Posterior vena cava (tissue), 2 donors: ENCODE measurements at places on chromosomes 11 and 22.

- DNase-seq, result no peak
These were observed 49.7 kb downstream of the EXT2 start for GRCh38 chr11:44145011-44145775.

GRCh38 chr22:40157330-40157945 lies 20.3 kb upstream of the TNRC6B start:
- DNase-seq, result no peak

DNA sequence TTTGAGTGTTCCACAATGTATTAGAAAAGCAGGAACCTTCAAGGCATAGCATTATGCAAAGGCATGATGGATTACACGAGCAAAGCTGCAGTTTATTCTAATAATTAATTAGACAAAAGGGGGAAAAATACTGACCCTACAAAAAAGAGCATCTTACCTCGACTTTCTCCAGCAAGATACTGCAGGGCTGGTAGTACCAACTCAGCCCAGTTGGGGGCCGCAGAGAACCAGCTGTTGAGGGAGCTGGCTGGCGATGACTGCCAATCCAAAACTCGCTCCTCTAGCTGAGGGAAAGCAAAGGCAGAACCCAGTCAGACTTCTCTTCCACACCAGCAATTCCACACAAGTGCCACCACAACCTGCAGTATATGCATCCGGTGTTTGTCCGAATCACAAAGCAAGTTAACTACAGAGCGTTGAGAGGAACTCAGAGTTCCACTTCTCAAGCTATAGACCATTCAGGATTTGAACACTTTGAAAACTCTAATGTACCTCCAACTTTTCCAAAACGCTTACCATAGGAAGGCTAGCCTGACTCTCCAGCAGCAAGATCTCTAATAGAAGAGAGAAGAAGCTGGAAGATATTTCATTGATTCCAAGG lies 13.7 kb downstream of the NFRKB start:
- DNase-seq, result no peak

- no peak for DNase-seq
These were observed 38.2 kb downstream of the BRD1 start for GRCh38 chr22:49789289-49790141.

- no peak for DNase-seq
These were observed 1342.3 kb downstream of the TBC1D22A start for GRCh38 chr22:48104766-48105165.

- DNase-seq, result no peak
These were observed 18.3 kb downstream of the PRSS23 start for GRCh38 chr11:86818462-86819192.

DNA sequence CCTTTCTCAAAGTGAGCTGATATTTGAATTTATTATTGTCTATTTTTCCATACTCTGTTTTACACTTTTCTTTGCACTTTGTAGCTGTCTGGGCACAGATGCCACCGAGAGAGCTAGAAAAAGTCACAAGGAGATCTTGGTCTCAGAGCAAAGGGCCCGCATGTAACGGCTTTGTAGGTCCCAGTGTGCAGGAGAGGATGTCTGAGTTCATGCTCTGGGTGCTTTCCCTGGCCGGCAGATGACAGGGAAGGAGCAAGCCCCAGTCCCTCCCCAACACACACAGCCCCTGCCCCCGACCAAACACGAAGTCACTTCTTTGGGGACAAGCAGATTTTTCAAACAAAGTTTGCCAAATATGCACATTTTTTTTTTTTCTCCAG lies 55.8 kb downstream of the SMIM38 start:
- peak; percentile 8 for DNase-seq

DNA sequence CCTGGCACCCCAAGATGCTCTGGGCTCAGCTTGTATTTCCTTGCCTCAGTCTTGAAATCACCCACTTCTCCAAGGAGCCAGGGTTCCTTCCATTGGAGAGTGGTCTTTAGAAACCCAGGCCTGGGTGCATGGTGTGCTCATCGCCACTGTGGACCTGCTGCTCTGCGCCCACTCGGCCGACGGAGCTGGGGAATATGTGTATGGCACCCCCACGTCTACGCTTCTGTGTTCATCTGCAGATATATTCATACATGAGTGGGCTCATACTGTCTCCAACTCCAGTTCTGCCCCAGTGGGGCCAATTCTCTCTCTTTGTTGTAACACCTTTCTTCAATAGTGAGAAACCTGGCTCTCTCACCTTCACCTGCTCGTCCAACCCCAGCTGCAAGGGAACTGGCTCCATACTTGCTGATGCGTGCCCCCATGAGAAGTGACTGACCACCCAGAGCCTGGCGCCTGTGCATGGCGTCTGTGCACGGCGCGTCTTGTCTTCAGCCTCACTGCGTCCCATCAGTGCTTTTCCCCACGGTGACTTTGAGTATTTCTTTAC lies 39.8 kb downstream of the KCNQ1 start:
- DNase-seq, result peak; percentile 66

DNA sequence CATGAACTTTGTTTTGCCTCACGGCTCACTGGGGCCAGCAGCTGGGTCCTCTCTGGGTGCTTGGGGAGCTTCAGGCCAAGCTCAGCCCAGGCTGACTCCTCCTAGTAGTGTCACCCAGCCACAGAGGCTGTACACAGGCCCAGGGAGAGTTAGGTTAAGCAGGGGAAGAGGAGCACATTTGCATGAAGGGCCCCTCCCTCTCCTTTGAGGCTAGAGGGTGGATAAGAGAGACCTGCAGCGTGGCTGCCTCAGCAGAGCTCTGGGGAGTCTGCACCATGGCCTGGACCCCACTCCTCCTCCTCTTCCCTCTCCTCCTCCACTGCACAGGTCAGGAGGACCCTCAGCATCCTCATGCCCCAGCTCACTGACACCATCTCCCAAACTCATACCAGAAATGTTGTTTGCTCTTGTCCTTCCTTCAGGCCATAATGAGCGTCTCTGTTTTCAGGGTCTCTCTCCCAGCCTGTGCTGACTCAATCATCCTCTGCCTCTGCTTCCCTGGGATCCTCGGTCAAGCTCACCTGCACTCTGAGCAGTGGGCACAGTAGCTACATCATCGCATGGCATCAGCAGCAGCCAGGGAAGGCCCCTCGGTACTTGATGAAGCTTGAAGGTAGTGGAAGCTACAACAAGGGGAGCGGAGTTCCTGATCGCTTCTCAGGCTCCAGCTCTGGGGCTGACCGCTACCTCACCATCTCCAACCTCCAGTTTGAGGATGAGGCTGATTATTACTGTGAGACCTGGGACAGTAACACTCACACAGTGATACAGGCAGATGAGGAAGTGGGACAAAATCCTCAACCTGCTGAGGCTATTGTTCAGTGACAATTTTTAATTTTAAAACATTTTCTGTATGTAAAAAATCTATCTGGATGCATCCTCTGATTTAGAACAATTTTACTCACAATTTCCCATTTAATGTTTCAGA lies 82.4 kb upstream of the VPREB1 start:
- no peak for DNase-seq

DNA sequence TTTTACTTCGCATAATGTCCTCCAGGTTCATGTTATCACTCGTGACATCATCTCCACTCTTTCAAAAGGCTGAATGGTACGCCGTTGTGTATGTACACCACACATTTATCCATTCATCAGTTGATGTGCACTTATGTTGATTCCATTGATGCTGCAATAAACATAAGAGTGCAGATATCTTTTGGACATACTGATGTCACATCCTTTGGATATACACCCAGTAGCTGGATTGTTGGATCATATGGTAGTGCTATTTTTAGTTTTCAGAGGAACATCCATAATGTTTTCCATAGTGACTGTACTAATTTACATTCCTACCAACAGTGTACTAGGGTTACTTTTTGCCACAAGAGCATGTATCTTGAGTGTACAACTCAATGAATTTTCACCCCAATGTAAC lies 25.0 kb upstream of the NELL1 start:
- no peak for DNase-seq

DNA sequence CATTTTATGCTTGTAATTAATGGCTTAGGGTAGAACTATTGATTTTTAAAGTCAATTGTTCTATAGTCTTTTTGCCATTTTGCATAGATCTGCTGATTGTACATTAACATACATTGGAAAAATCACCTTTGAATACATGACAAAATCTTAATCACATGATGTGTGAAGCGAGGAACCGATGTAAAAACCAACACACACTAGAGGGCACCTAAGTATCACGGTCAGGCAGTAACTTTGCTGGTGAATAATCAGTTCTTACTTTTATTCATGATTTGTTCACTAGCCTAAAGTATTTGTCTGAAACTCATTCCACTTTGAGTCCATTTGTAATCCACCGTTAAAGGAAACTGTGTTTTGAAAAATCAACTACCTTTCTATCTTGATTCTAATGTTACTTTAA lies 28.2 kb downstream of the JHY start:
- DNase-seq, result no peak

- DNase-seq, result no peak
These were observed 6.5 kb upstream of the CYB5R3 start for GRCh38 chr22:42655693-42656092.

DNA sequence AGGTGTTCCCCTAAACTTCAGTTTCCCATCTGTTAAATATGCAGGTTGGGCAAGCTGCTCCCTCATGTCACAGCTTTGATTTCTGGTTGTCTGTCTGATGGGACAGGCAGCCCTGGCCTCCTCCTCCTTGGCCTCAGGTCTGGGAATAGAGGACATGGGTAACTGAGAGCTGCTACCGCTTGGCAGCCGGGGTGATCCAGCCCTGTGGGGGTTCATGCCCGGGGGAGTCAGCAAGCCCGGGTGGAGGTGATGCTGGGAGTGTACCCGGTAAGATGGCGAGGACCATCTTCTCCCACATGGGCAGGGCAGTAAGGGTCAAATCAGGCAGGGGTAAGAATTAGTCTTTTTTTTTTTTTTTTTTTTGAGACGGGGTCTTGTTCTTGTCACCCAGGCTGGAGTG lies 845.0 kb downstream of the TBC1D22A start:
- DNase-seq, result peak; percentile 71

DNA sequence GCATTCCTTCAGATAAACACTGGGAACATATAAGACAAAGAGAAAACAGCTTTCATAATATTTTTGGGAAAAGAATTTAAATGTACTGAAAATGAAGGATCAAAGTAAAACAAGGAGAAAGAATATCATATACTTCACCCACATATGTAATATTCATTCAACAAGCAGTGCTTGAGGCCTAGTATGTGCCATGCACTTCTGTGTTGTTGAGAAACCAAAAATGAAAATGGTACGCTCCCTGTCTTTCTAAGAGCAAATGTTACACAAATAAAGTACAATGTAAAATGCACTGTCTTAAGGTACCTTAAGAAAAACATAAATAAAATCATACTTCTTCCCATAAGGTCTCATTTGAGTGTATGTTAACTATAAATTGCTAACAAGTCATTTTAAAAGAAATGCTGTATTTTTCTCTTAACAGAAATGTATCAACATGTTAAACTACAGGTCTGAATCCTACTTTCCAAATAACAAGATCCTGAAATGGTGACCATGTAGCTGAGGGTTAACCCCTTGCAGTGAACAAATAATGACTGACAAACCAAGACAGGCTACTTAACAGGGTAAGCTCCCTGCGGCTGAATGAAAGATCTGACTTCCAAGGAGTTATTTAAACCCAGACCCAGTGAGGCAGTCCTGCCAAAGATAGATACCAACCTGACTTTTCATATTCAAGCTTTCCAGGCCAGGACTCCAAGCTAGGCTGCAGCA lies 377.6 kb downstream of the DCDC1 start:
- DNase-seq, result no peak

- peak; percentile 96 for DNase-seq
These were observed 5.9 kb downstream of the USP2 start for GRCh38 chr11:119375337-119376196.

DNA sequence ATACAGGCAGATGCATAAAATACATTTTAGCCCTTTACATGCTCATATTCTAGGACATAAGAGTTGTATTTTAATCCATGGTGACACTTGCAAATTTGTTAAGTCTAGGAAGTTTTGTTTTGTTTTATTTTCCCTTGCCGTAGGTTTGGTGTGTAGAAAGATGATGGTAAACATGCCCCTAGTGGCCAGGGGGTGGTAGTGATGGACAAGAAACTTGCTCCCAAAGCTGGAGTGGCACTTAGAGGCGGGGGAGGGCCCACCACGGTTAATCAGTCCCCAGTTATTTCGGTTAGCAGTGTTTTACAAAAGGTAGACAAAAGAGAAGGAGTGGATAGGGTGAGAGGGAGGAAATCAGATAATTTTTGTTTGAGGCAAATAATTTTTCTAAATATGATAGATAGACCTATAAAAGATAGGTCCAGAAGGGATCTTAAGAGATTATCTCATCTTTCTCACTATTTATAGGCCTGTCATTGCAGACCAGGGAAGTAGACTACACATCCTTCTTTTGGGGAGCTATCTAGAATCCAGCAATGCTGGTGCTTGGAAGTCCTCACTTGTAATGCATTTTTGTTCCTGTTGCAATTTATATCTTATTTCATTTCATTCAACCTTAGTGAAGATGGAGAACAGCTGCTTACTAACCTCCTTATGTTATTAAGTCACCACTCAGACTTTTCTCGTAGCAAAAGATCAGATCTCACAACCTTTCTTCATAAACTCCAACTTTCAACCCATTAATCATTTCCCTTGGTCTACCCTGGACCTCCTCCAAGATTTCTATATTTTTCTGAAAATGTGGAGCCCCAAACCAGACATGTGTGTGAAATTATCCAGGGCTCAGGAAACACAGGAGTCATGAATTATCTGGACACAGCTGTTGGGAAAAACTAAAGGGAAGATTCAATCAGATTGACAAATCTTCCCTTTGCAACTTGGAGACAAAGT lies 5.9 kb upstream of the BDNF start:
- DNase-seq, result no peak

DNA sequence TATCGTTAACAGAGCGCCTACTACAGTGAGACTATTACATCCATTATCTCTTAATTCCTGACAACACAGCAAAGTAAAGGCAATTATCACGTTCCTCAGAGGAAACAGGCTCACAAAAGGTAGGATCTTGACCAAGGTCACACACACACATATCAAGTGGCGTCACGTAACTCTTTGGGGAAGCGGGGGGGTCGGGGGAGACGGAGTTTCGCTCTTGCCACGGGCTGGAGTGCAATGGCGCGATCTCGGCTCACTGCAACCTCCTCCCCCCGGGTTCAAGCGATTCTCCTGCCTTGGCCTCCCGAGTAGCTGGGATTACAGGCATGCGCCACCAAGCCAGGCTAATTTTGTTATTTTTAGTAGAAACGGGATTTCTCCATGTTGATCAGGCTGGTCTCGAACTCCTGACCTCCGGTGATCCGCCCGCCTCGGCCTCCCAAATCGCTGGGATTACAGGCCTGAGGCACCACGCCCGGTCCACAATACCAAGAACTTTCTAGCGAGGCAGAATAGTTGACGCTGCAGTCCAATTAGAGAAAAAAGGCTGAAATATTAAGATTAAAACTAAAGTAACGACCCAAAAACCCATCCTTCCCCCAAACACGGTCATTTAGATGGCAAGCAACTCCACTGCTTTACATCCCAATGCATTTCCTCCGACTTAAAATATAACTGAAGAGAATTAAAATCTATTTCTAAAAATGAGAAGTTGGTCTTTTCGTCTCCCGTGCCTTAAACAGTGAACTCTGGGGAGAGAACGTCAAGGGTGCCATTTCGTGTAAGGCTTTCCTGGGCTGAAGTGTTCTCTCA lies 1.2 kb downstream of the DDX17 start:
- peak; percentile 85 for DNase-seq
